ENCODE measurements at places on chromosomes 1 and 21. TPM values are rescaled to one million over a fixed set of nuclear protein-coding genes. Genes with fewer than 3 reads are reported as not detected.

DNA sequence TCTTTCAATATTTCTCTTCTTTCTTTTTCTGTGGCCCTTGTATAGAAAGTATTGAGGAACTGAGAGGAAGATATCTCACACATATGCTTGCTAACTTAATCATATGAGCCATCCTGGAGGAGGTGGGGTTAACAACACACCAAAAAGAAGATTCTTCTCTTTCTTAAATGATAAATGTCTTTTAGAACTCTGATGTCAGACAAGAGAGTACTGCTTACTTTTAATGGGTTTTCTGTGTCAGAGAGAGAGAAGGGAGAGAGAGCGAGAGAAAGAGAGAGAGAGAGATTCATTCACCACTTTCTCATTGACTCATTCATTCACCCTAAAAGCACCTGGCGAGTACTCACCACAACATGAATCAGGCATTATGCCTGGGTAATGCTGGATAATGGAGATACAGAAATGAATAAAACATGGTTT lies 250.3 kb upstream of the SGIP1 start:
- DNase-seq, result peak; percentile 81

DNA sequence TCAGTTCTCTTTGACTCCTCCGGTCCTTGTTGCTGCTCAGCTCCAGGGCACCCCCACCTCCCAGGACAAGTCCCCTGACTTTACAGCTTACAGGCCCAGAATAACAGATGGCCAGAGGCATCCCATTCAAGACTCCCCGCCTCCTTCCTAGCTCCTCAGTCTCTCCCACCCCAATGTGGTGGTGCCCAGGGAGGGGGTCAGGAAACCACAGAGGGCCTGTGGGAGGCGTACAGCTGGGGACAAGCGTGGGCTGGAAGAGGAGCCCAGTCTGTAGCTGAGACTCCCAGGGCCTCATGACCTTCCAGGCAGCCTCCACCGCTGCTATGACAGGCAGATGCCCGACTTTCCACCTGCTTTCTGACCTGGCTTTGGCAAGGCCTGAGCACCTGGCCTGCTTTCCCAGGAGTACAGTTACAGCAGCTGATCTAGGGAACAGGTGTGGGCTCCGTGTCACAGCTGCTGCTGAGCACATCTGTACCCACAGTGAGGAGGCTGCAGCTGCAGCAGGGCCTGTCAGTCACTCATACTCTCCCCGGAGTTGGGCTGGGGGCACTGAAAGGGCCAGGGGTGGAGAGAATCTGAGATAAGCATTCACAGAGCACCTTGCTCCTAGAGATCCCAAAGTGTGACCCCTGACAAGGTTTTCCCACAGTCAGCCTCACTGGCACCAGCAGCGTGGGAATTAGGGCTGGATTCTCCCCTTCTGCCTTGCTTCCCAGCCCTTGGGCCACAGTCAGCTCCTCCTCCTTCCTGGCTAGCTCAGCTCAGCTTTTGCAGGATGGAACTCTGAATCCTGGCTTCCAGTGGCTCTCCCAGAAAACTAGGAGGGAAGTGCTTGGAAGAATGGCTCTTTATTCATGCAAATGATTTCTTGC lies 7.1 kb upstream of the NAV1 start:
- DNase-seq, result no peak

DNA sequence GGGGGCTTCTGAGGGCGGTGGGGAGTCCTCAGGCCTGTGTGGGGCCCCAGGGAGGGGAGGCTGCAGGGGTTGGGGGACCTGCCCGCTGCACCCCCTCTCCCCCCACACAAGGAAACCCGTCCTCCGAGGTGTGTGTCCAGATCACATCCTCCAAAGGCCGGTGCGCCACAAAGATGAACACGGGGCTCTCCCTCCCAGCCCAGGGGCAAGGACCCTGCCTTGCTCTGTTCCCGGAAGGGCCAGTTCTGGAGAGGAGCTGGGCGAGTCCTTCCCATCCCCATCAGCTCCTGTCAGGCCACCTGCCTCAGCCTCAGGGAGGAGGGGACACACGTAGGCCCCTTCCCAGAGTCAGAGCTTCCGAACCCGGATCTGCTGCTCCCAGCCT lies 2.5 kb upstream of the TTLL10 start:
- DNase-seq, result no peak

LCE2C gene
- not detected for total RNA-seq

RGSL1 gene
- not detected for total RNA-seq

DNA sequence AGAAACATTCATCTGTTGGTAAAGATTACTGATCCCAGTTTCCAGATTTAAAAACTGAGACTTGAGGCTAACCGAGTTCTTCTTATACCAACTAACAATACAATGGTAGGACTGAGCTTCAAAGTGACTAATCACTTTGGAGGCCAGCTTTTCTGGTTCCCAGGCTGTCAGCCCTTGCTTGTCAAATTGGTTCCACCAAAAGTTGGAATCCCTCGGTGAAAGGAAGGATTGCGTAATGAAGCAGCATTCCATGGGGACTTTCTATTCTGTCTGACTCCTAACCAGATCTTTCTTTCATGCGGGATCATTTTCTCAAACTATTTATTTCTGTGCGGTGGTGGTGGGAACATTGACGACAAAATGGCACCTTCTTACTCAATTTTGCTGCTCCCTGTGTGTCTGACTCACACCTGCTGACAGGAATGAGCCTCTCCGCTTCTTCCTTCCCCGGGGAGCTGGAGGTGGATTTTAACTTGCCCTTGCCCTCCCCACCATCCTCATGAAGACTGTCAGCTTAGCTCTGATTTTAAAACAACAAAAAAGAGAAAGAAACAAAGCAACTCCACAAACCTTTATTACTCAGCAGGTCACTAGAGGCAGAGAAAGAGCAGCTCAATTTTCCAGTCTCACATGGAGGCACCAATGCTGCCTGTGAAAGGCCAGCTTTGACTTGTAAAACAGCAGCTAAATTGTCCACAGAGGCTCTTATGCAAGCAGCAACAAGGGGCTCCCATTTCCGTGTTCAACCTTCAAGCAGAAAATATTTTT lies 32.9 kb upstream of the RASAL2 start:
- DNase-seq, result peak; percentile 85

DLGAP3 gene
- not detected for total RNA-seq

DNA sequence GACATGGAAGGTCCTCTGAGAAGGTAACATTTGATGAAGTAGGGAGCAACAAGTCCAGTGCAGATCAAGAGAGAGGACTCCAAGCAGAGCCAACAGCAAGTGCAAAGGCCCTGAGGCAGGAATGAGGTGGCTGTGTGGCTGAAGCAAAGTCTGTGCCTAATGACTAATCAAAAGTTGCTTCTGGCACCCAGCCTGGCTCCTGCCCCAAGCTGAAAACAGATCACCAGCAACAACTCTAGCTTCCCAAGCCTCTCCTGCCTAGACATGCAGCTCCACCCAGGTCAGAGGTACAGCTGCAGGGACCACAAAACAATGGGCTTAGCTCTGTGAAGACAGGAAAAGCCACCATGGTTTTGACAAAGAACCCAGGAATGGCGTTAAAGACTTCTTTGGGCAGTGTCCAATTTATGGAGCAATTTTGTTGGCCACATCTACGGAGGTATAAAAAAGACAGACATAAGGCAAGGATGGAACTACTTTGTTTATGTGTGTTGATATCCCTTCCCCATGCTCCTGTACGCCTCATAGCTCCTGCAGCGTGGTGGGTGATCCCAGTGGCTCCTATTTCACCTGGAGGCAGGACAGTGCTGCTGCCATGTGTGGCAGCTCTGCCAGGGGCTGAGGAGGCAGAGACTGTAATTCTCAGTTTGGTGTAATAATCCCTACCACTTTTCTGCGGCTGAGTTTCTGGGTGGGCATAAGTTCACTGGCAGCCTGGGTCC lies 26.4 kb upstream of the IGSF3 start:
- peak; percentile 98 for DNase-seq

FCRL5 gene
- total RNA-seq, result not detected

- no peak for DNase-seq
Observed at GRCh38 chr1:11648039-11648438, 6.2 kb downstream of the FBXO2 start.

- no peak for DNase-seq
Observed at GRCh38 chr1:224457782-224458144, 23.2 kb upstream of the WDR26 start.

DNA sequence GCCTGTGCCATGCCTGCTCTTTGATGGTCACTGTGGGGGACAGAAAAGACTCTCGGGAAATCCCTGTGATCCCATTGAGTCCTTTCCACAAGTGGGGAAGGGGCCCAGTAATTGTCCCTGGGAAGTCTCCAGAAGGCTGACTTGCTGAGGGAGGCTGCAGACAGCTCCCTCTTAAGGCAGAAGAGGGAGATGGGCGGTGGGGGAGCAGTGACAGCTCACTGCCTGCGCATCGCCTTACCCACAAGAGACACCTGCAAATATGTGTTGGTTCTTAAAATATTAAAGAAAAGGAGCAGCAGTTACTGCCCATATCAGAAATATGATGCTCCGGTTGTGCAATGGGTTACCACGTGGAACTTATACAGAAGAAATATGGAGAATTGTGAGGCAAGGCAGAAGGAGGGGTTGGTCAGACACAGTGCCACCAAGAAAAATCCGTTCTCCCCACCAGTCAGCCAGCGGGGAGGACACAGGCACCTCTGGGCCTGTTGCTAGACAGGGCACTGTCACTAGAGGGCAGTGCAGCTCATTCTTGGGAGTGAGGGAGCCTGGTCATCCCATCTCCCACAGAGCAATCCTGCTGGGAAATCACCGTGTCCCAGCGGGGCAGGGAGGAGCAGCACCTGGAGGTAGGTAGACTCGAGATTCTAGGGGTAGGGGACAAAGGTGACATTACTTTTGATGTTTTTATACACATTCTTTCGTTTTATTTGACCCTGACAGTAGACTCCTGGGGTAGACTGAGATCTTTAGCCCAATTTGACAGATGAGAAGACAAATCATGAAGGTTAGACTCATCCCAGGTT lies 6.9 kb upstream of the CAMK1G start:
- DNase-seq, result peak; percentile 73

CTSK gene
- 3.1 TPM for total RNA-seq

- DNase-seq, result no peak
Observed at GRCh38 chr1:30383221-30383711, 340.1 kb downstream of the MATN1 start.

GRCh38 chr1:76715474-76715873 lies 151.8 kb upstream of the ST6GALNAC5 start:
- DNase-seq, result no peak

- DNase-seq, result peak; percentile 29
Observed at GRCh38 chr21:32392299-32392879, 423 bp downstream of the URB1 start.

CFAP45 gene
- 0.53 TPM for total RNA-seq

DNA sequence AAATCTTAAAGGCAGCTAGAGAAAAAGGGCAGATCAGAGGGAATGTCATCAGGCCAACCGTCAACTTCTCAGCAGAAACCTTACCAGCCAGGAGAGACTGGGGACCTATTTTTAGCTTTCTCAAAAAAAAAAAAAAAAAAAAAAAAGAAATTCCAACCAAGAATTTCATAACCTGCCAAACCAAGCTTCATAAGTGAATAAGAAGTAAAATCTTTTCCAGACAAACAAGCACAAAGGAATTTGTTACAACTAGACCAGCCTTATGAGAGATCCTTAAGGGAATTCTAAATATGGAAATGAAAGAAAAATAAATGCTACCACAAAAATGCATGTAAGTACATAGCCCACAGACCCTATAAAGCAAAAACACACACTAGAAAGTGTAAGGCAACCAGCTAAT lies 267.7 kb downstream of the AKT3 start:
- no peak for DNase-seq

CYP2J2 gene
- total RNA-seq, result 0.53 TPM

- no peak for DNase-seq
Observed at GRCh38 chr1:44368471-44369151, 13.6 kb upstream of the ERI3 start.

- no peak for DNase-seq
Observed at GRCh38 chr1:167718914-167719691, 2.7 kb upstream of the MPZL1 start.

DNA sequence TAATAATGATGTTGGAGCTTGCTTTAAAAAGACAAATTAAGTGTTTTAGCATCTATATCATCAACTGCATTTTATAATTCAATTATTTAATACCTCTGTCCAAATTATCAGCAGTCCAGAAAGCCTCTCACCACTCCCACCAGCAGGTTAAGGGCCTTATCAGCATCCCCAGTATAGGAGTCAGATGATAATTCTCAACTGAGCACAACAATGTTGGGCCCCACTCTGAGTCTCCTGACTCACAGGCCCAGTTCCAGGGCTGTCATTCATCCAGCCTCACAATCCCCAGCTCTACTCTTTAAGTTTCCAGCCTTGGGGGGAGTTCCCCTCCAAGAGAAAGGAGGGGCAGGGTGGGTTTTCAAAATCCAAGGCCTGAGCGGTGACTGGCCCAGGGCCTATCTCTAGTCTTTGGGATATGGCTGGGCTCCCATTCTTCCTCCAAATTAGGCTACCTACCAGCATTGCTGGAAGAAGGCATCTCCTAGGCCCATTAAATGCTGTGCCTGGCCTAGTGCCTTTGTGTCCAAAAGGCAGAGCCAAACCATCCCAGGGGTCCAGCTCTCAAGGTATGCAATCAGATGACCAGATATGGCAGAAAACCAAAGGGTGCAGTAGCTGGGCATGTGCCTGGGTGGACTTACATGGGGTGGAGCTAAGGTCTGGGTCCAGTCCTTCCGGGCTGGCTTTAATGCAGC lies 134.1 kb downstream of the GLUL start:
- DNase-seq, result no peak

GRCh38 chr1:59892841-59893811 lies 33.4 kb downstream of the CYP2J2 start:
- peak; percentile 82 for DNase-seq

DNA sequence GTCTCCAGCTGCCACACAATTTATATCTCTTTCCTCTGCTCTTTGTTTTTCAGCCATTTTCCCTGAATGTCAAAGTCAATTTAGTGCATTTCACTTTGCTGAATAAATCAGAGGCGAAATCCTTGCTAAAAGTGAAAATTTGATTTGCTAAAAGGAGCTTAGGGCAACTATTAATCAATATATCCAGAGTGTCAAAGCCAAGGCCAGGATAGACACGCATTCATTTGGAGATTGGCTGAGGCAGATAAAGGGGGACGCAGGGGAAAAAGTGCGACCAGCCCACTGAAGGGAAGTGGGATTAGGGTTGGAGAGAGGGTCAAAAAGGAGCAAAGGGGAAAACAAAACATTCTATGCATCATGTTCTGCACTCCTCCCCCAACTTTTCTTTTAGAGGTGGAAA lies 132.4 kb upstream of the USH2A start:
- no peak for DNase-seq

UMODL1 gene
- not detected for total RNA-seq

WNT3A gene
- total RNA-seq, result not detected

NES gene
- total RNA-seq, result under 0.01 TPM

NCF2 gene
- 96.4 TPM for total RNA-seq

- peak; percentile 22 for DNase-seq
Observed at GRCh38 chr1:83959824-83960498, 39.0 kb downstream of the TTLL7 start.

- no peak for DNase-seq
Observed at GRCh38 chr1:244502630-244503029, 41.6 kb downstream of the CATSPERE start.

- peak; percentile 65 for DNase-seq
Observed at GRCh38 chr1:15245593-15246360, 1.2 kb upstream of the FHAD1 start.

AMIGO1 gene
- 0.13 TPM for total RNA-seq

- peak; percentile 50 for DNase-seq
Observed at GRCh38 chr1:55898181-55898580, 681.2 kb downstream of the PLPP3 start.

PRAMEF33 gene
- not detected for total RNA-seq

- DNase-seq, result no peak
Observed at GRCh38 chr1:80869299-80869698, 931.4 kb upstream of the ADGRL2 start.
